Right lung (tissue), 10 donors: ENCODE measurements at places on chromosomes 16 and 17. TPM values are rescaled to one million over a fixed set of nuclear protein-coding genes. Genes with fewer than 3 reads are reported as not detected.

CACNG1 gene
- polyA plus RNA-seq = not detected

GALR2 gene
- not detected for polyA plus RNA-seq

CDH15 gene
- polyA plus RNA-seq = 0.37 TPM

MYH13 gene
- not detected for polyA plus RNA-seq

NPIPB6 gene
- 2.2 TPM for polyA plus RNA-seq

CACNG5 gene
- polyA plus RNA-seq = not detected

LDHD gene
- 1.7 TPM for polyA plus RNA-seq

SCARF1 gene
- 23.5 TPM for polyA plus RNA-seq

ECI1 gene
- polyA plus RNA-seq = 44.8 TPM

CNTNAP4 gene
- 1.3 TPM for polyA plus RNA-seq

TPSB2 gene
- not detected for polyA plus RNA-seq
